ENCODE measurements at places on chromosomes 13 and 19.

- no peak for DNase-seq
Observed at GRCh38 chr19:49878744-49879070, 1.2 kb downstream of the TBC1D17 start.

DNA sequence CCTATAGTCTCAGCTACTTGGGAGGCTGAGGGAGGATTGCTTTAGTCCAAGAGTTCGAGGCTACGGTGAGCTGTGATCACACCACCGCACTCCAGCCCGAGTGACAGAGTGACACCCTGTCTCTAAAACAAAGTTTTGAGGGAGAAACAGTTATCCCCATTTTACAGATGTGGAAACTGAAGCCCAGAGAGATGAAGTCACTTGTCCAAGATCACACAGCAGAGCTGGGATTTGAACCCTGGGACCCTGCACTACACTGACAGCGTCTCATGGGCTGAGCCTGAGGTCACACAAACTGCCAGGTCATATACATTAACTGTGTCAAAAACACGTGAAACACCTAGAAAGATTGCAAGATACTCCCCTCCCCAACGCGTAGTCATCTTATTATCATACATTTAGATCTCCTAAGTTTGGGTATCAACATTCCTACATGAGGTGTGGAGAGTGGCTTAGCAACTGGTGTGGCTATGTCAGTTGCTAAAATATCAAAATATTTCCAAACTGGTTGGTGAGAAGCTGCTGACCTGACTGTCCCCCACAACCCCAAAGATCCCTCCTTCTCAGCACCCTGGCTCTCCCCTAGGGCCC, 8.2 kb downstream of the FCGBP start:
- DNase-seq, result no peak

DNA sequence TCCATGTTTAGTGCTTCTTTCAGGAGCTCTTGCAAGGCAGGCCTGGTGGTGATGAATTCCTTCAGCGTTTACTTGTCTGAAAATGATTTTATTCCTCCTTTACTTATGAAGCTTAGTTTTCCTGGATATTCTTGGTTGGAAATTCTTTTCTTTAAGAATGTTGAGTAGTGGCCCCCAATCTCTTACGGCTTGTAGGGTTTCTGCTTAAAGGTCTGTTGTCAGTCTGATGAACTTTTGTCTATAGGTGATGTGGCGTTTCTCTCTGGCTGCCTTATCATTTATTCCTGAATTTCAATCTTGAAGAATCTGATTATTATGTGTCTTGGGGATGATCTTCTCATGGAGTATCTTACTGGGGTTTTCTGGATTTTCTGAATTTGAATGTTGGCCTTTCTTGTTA, 26.0 kb downstream of the ZNF430 start:
- DNase-seq, result no peak

DNA sequence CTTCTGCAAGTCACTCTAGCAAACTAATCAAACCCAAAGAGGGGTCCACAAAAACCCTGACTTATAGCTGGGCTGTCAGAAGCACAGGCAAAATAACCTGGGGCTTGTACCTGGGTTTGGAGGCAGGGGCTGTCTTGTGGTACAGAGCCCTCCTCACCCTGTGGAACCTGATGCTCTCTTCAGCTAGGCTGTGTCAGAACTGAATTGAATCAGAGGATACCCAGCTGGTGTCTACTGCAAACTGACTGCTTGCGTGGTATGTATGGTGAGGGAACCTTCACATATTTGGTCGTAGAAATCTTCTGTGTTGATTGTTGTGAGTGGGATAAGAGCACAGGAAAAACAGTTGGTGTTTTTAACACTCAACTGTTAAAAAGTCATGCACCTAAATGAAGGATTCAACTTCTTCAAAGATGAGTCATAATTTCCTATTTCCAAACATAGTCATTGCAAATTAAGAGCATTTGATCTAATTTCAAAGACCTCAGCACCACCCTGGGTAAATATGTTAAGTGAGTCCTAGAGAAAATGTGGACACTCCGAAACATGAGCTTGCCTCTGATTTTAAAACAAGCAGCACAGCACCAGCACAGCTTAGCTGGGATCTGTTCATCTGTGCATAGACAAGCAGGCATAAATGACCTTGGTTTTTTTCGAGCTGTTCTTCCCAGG, 840.2 kb downstream of the UQCRFS1 start:
- no peak for DNase-seq

- DNase-seq, result no peak
Observed at GRCh38 chr19:22945560-22945959, 57.4 kb downstream of the ZNF728 start.

DNA sequence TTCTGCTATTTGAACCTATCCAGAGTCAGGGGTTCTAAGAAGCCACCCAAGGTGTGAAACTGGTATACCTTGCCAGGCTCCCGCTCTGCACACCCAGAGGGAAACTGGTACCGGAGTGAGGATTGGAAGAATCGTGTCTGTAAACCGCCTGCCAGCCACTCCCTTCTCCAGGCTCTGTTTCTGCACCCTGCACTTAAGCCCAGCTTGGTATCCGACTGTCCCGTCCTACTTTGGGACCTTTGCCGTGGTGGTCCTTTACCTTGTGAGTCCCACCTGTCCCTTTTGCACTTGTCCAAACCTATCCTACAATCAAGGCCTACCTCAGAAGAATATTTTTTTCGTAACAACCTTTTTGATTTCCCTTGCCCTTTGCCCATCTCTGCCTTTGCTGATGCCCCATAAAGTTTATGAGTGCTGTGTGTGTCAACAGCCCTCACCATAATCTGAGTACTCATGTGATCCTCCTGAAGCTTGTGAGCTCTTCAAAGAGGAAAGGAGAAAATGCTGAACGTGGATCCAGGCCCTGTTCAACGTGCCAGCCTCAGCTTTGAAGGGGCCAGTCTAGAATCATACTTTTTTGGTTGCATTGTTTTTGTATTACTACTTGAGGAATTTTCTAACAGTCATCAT, 44.7 kb downstream of the GARRE1 start:
- no peak for DNase-seq

Measured in NCI-H1417 (cell line).